Stimulated activated CD4-positive, alpha-beta T cell treated with anti-CD3 and anti-CD28 coated beads, Interleukin-4, amount 100 ng/mL, for 48 hours (primary cell): ENCODE measurements at places on chromosomes 5 and 9.

DNA sequence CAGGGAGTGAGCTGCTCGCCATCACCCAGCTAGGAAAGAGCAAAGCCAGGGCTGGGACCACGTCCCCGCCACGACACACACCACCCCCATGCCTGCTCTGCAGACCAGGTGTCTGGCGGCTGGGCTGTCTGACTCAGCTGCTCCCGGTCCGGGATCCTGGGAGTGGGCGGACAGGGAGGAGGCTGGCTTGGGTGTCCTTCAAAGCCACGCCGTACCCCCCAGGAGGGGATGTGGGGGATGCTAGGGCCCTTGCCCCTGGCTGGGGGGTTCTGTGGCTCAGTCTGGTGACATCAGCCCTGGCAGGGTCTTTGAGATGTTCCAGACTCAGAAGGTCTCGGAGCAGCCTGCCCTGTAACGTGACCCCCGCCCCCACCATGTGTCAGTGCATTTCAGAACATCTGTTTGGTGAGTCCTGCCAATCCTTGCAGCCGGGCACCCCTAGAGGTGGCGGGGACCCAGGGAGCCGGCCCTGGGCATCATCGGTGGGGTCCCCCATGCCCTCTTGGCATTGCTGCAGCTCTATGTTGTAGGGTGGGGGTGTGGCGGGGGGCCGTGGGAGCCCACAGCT, 62.3 kb downstream of the HMCN2 start:
- no peak for DNase-seq

DNA sequence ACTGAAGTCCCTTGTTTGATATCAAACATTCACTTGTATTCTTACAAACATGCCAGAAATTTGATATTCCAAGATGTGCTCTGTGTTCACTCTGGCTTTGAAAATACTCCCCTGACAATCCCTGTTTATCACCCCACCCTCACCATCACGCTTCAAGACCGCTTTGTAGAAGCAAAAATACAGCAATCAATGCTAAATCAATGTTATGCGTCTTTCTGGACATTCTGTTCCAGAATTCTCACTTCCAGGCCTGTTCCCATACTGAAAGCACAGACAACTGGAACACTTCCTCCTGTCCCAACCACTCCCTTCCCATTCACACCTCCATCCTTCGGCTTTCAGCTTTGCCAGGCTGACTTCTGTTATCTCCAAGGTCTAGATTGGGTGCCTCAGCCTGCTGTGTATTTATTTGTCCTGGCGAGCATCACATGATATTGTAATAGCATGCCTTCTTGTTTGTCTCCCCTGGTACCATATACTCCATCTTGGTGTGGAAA, 72.8 kb downstream of the SNCAIP start:
- no peak for DNase-seq

- no peak for DNase-seq
Observed at GRCh38 chr5:172840432-172841154, 6.5 kb downstream of the ERGIC1 start.

DNA sequence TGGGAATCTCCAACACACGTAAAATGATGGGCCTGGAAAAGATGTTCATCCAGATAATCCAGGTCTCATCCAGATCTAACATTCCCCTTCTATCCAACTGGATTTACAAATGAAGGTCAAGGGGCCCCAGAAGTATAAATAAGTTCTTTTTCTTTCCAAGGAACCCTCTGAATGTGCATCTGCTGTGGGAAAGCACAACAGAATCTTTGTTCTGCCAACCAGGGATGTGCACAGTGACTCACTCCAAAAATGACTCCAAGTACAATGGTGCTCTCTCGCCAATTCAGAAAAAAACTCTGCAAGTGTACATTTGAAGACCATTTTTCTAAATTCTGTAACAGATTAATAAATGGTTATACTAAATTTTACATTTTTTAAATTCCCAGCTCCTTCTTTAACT, 12.4 kb downstream of the RAPGEF6 start:
- no peak for DNase-seq

GRCh38 chr9:92760494-92760893, 4.1 kb downstream of the BICD2 start:
- DNase-seq = no peak

GRCh38 chr5:65161655-65162054, 320.1 kb downstream of the ADAMTS6 start:
- no peak for DNase-seq

DNA sequence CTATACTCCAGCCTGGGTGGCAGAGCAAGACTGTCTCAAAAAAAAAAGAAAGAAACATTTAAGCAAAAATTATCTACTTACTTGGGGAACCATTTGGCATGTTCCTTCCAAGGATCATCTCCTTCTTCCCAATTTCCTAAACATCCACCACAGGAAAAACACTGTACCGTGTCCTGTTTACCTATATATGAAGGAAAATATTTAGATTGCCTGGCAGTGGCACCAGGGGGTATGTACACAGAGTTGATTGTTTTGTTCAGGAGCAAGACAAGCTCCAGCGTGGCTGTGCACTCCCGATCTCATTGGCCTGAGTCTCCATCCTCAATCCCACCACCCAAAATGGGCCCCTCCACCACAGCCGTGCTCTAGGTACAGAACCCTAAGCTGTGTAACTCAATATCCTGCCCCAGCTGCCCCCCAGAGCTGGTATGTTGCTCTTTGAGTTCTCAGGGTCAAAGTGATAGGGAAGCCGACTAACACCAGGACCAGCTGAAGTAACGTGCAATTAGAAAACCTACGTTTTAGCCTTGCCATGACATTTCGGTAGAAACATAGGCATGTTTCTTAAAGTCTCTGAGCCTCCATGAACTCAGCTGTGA, 13.8 kb downstream of the NAIP start:
- no peak for DNase-seq

DNA sequence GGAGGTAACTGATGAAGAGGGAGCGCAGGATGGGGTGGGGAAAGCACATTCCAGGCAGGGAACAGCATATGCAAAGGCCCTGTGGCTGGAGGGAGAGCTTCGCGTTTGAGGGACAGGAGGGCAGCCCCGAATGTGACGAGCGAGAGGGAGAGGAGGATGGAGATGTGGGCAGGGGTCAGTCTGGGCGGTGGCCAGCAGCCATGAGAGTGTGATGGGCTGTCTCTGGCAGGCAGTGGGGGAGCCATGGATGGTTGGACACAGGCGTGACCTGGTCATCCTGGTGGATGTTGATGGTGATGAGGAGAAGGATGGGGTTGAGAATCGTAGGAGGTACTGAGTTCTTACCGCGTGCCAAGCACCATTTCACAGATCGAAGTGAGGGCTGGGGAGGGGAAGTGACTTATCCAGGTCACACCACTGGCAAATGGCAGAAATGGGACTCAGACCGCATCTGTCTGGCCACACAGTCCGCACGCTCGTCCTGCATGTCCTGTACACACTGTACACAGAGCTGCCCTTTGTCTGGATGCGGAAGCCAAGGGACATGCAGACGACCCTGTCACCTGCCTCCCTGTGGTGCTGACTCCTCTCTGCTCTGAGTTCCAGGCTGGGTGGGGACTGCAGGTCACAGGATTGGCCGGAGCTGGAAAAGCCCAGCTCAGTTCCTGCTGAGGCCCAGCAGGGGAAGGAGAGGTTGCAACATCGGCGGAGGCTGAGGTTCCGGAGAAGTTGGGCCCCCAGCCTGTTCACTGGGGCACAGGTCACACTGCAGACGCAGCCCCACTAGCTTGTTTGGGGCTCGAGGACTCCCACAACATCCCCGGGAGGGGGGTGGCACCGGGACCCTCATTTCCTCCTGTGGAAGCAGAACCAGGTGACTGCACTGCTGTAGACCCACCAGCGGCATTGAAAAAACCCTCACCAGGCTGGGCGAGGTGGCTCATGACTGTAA, 165.6 kb upstream of the IER5L start:
- no peak for DNase-seq

- DNase-seq = no peak
Observed at GRCh38 chr5:30937070-30937469, 256.4 kb upstream of the CDH6 start.

DNA sequence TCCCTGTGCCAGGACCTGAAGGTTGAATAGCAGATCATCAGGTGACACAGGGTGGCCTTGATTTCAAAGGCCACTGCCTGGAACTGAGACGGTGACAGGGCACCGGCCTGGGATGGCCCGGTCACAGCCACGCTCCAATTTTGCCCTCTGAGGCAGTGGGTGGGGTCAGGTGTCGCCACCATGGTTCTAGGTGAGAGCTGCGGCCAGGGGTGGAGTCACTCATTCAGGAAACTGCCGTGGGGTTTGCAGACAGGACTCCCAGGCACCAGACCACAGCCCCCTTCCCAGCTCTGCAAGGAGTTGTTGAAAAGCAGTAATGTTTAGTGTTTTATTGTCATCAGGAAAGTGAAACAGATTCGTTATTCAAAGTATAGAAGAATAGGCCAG, 17.3 kb upstream of the RNU6ATAC start:
- DNase-seq = no peak

DNA sequence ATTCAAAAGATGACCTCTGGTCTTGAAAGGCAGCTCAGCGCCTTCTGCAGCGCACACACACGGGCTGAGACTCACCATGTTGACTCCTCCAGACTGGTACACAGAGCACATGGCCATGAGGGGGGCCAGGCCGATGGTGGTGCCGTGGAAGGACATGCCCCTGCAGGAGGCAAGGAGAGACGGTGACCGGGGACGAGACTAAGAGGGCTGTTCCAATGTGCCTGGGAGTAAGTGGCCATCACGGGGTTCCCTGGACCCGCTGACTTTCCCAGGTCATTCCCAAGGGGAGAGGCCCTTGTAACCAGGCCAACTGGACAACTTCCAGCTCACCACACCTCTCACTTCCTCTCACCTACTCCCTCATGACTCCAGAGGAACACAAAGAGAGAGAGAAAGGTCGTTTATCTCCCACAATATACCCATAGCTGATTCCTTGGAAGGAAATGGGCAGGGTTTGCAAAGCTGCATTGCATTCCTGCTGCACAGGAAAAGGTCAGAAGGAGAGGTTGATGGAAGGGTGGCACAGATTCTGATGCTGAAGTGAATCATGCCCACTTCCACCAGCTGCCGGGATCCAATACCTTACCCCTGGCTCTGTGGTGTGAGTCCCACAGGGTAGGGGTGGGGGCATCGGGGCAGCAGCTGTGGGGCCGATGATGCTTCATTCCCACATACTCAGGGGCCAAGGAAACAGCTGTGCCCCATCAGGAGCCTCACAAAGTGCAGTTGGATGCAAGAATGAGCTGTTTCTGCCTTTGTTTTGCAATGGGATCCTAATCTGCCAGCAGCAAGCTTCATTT, 47.2 kb downstream of the NIPAL4 start:
- DNase-seq = no peak

DNA sequence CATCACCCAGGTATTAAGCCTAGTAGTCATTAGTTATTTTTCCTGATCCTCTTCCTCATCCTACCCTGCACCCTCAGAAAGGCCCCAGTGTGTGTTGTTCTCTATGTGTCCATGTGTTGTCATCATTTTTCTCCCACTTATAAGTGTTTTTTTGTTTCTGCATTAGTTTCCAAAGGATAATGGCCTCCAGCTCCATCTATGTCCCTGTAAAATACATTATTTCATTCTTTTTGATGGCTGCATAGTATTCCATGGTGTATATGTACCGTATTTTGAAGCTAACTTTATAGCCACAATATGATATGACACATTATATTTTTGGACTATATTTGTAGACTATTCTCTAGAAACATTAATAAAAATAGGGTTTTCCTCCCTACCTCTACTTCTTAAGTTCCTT, 324.4 kb upstream of the EDIL3 start:
- DNase-seq = no peak

DNA sequence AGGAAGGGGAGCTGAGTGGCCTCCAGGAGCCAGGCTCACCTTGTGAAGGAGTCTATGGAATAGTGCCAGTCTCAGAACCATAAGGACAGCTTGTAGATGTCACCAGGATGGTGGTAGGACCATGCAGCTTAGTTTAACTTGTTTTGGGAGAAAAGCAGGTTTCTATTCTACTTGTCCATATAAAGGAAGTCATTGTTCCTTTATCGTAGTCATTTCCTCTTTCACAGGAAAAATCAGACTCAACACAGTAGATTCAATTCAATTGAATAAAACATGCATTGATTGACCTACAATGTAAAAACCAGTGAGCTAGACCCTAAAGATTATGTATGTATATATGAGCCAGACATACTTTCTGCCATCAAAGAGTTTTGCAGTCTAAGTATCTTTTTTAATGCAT, 53.3 kb downstream of the MEGF10 start:
- no peak for DNase-seq

GRCh38 chr9:79145442-79145841, 426.3 kb upstream of the TLE4 start:
- no peak for DNase-seq

- no peak for DNase-seq
Observed at GRCh38 chr5:151697452-151697851, 10.7 kb upstream of the SPARC start.

- no peak for DNase-seq
Observed at GRCh38 chr9:17422994-17423680, 155.7 kb upstream of the SH3GL2 start.

DNA sequence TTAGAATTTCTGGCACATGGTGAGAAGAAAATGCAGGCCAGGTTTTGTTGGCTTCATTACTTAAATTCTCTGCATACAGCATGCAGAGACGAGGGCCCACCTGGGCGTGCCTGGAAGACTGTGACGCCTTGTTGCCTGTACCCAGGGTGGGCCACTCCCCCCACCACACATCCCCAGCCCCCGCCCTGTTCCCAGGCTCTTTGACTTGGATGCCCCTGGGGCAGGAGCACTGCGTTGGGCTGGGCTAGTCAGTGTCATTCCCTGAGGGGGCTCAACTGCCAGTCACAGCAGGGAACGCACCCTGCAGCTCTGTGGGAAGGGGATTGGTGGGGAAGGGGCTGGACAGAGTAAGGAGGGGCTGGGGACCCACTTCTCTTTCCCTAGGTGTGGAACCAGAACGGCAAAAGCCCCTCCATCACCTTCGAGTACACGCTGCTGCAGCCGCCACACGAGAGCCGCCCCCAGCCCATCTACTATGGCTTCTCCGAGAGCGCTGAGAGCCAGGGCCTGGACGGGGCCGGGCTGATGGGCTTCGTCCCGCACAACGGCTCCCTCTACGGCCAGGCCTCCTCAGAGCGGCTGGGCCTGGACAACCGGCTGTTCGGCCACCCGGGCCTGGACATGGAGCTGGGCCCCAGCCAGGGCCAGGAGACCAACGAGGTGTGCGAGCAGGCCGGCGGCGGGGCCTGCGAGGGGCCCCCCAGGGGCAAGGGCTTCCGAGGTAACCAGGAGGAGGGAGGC, 19.6 kb downstream of the ADAMTSL2 start:
- no peak for DNase-seq

DNA sequence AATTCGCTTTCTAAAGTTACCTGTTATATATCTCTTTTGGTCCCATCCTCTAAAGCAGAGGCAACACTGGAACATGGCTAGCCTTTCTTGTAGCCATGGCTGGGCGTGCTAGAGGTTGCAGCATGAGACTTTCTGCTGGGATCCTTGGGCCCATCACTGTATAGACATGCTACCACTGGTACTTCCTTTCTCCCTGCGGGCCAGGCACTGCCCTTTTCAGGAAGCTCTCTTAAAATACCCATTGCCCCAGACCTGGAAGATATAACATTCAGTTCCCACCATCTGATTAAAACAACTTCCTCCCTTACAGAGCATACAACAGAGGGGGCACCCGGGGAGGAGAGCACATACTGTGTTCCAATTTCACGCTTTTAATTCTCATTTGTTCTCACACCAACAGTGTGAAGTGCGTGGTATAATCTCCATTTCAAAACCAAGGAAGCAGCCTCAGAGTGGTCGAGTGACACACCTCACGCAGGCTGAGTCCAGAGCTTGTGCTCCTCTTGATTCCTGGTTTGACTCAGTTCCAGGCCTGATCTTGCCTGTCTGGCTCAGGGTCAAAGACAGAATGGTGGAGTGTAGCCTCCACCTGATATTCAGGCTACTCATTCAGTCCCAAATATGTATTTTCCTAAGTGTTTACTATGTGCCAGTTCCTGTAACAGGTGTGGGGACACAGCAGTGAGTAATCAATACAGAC, 22.6 kb downstream of the PTGS1 start:
- no peak for DNase-seq

GRCh38 chr5:78922879-78923621, 62.1 kb downstream of the ARSB start:
- DNase-seq = no peak
